Jurkat, Clone E6-1 (cell line): ENCODE measurements at places on chromosomes 16 and 17.

GRCh38 chr17:3761036-3761917, 37.6 kb downstream of the HASPIN start:
- no peak for DNase-seq

DNA sequence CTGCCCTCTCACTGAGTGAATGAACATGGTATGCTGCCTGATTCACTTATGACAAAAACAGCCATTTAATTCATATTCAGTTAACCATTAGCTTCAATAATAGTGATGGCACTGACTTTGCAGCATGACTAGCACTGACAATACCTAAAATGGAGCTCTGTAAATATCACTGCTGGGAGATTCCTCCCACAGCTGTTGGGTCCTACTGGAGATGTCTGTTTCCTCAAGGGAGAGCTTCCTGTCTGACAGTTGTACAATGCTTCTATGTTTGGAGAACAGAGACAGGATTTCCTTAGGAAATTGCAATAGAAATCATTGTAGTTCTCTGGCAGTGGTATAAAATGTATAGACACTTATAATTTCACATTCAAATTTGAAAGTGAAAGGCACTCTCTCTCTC, 695.9 kb upstream of the CDH8 start:
- no peak for DNase-seq

- no peak for DNase-seq
Measured at GRCh38 chr17:14619821-14620220, 318.9 kb downstream of the HS3ST3B1 start.

GRCh38 chr17:38457577-38458371, 29.5 kb downstream of the ARHGAP23 start:
- no peak for DNase-seq

DNA sequence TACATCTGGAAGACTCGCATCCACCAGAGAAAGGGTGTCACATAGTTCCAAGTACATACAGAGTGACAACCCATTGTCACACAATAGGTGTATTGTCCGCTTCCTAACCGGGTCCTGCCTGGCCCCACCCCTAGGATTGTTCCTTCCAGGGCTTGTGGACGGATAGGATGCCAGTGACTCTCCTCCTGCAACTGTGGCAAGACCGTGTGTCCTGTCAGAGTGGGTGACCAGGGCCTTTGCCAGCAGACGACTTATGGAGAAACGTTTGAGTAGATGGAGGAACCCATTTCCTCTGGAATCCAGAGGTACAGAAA, 258.4 kb downstream of the CPPED1 start:
- no peak for DNase-seq

- DNase-seq = no peak
Measured at GRCh38 chr16:82735673-82736091, 108.9 kb downstream of the CDH13 start.
